IPS DF 6.9 (cell line): ENCODE measurements at places on chromosomes 1 and 21.
A peak's percentile ranks its signal among the peaks of the same experiment; 100 is the strongest.

GRCh38 chr21:44706706-44707581 lies 4.4 kb downstream of the TSPEAR start:
- peaks cover 24% of the 10 kb centered on the region for H3K4me1 ChIP-seq
- no peak for DNase-seq
- H3K36me3 ChIP-seq, result no peaks in the 10 kb centered on the region
- no peak overlapping the region for H3K27ac ChIP-seq
- peaks cover 30% of the 10 kb centered on the region for H3K27me3 ChIP-seq
- peak overlapping the region; percentile 26; the same call in 1 of the 2 replicates for H3K4me3 ChIP-seq

DNA sequence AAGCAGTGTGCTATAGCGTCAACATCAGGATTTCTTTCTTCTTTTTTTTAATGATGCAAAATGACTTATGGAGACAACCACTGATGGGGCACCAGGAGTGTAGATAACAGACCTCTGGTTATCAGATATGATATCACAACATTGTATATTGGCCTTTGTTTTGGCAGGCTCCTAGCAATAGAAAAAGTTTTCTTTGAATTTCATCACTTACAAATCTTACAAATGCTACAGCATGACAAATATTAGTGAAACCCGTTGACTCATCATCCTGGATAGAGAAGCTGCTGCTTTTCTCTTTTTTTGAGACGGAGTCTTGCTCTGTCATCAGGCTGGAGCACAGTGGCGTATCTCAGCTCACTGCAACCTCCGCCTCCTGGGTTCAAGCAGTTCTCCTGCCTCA lies 92.9 kb downstream of the LTN1 start:
- H3K4me1 ChIP-seq, result no peaks in the 10 kb centered on the region
- no peaks in the 10 kb centered on the region; the same call in 1 of the 2 replicates for H3K36me3 ChIP-seq
- H3K27ac ChIP-seq, result no peak overlapping the region
- no peak for DNase-seq

DNA sequence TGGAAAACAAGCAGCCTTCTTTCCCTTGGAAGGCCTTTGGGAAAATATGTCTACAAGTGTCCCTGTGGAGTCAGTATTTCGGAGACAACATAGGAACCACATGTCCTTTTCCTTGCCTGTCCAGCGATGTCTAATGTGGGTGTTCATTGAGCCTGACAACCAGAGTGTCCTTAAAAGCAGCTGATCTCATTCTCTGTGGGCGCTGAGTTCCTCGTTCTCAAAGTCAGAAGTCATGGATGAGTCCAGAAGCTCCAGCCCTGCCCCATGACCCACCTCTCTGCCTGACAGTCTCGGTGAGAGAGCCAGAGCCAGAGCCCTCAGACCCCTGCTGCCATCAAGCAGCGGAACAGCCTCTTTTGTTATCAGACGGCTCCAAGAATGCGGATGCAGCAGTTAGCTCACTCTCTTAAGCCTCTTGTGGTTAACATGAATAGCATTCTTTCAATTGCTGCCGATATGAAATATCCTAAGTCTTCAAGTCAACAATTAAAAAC lies 329.2 kb downstream of the TGFB2 start:
- H3K27ac ChIP-seq, result no peak overlapping the region
- H3K36me3 ChIP-seq, result no peaks in the 10 kb centered on the region
- no peaks in the 10 kb centered on the region for H3K27me3 ChIP-seq
- H3K4me1 ChIP-seq, result peaks cover 2% of the 10 kb centered on the region; the same call in 1 of the 2 replicates
- peak; percentile 43 for DNase-seq

GRCh38 chr1:110312188-110313121 lies 26.7 kb upstream of the RBM15 start:
- peak; percentile 64 for DNase-seq
- no peak overlapping the region for H3K27ac ChIP-seq
- no peaks in the 10 kb centered on the region for H3K36me3 ChIP-seq
- H3K27me3 ChIP-seq, result no peaks in the 10 kb centered on the region
- H3K4me1 ChIP-seq, result peaks cover 1% of the 10 kb centered on the region; the same call in 1 of the 2 replicates
- H3K4me3 ChIP-seq, result no peak overlapping the region

GRCh38 chr1:56533197-56533596 lies 46.2 kb downstream of the PLPP3 start:
- H3K27me3 ChIP-seq, result no peaks in the 10 kb centered on the region
- H3K4me1 ChIP-seq, result peaks cover 25% of the 10 kb centered on the region
- no peaks in the 10 kb centered on the region; the same call in 1 of the 2 replicates for H3K36me3 ChIP-seq
- no peak for DNase-seq
- no peak overlapping the region for H3K27ac ChIP-seq

- no peaks in the 10 kb centered on the region; the same call in 1 of the 2 replicates for H3K4me1 ChIP-seq
- no peak for DNase-seq
- no peak overlapping the region for H3K27ac ChIP-seq
Observed at GRCh38 chr1:19205403-19205802, 4.7 kb downstream of the UBR4 start.

- 0 out of 2 replicates have a peak, but pooled peaks cover 2% of the 10 kb centered on the region for H3K4me1 ChIP-seq
- no peaks in the 10 kb centered on the region for H3K27me3 ChIP-seq
- no peak for DNase-seq
- H3K27ac ChIP-seq, result no peak overlapping the region
- no peak overlapping the region for H3K4me3 ChIP-seq
- H3K36me3 ChIP-seq, result no peaks in the 10 kb centered on the region
Observed at GRCh38 chr1:110390096-110390495, 730 bp downstream of the SLC16A4 start.

GRCh38 chr1:148166558-148167492 lies 14.7 kb upstream of the NBPF11 start:
- H3K4me3 ChIP-seq, result no peak overlapping the region
- no peaks in the 10 kb centered on the region for H3K36me3 ChIP-seq
- no peak overlapping the region for H3K27ac ChIP-seq
- DNase-seq, result no peak
- H3K4me1 ChIP-seq, result no peaks in the 10 kb centered on the region
- H3K27me3 ChIP-seq, result no peaks in the 10 kb centered on the region

GRCh38 chr1:35285771-35286606 lies 17.5 kb downstream of the ZMYM4 start:
- DNase-seq, result no peak
- H3K27ac ChIP-seq, result no peak overlapping the region
- H3K4me1 ChIP-seq, result no peaks in the 10 kb centered on the region
- H3K27me3 ChIP-seq, result no peaks in the 10 kb centered on the region
